ENCODE measurements at places on chromosomes 3 and 15.

DNA sequence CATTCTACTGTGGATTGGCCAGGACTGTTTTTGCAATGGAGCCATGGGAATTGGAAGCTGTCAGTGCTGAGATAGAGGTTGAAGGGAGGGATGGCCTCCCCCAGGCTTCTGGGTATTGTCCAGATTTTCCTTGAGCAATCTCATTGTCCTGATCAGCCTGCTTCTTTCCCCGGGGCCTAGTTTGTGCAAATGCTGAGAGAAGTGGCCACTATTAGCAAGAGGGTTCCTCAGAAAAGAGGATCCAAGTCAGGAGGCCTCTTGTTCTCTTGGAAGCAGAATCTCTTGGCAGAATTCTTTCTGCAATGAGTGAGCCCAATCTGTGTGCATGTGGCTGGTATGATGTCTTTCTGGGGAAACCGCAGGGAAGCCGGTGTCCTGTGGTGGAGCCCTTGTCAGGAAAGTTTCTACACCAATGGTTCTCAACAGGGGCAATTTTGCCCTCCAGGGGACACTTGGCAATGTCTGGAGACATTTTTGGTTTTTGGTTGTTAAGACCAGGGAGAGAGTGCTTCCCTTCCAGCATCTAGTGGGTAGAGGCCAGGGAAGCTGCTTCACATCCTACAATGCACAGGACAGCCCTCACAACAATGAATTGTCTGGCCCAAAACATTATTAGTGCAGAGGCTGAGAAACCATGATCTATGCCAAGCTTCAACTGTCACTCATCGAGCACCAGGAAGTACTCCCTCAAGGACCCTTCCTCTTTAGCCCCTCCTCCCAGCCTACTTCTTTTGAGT lies 2.0 kb downstream of the LIPC start:
- DNase-seq, result peak; percentile 11

GRCh38 chr15:84970843-84971242 lies 10.8 kb upstream of the PDE8A start:
- no peak for DNase-seq

GRCh38 chr15:33874156-33874555 lies 94.1 kb upstream of the CHRM5 start:
- no peak for DNase-seq

DNA sequence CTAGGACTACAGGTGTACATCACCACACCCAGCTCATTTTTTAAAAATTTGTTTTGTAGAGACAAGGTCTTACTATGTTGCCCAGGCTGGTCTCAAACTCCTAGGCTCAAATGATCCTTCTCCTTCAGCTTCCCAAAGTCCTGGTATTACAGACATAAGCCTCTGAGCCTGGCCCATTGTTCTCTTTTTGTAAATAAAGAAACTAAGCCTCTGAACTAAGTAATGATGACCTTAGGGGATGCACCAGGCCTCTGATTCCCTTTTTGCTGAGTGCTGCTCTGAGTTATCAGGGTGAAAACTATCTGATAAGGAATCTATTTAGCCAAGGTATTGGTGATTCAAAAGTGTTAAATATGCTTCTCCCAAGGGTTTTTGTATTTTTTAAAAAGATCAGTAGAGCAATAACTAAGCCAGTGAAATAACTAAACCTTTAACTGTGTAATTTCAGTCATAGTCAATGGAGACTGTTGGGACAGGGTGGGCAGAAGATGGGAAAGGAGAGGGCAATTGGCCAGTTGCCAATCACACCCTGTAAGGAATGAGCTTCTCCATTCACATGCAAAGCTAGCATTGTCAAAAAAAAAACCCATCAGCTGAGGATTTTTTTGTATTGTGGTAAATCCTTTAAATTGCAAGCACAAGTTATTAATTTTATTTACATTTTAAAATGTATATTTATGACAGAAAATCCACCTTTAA lies 194.8 kb upstream of the PFN2 start:
- DNase-seq, result no peak

- DNase-seq, result no peak
Observed at GRCh38 chr3:40737343-40737742, 212.6 kb downstream of the ZNF621 start.

- DNase-seq, result no peak
Observed at GRCh38 chr15:62165104-62165792, at the start of gene C2CD4B. Gene C2CD4B, minus strand, starts transcription at chr15:62165285. Its CDS starts 301 bp downstream, at chr15:62164984.

- no peak for DNase-seq
Observed at GRCh38 chr15:90231028-90232017, 2.4 kb downstream of the CIB1 start.

DNA sequence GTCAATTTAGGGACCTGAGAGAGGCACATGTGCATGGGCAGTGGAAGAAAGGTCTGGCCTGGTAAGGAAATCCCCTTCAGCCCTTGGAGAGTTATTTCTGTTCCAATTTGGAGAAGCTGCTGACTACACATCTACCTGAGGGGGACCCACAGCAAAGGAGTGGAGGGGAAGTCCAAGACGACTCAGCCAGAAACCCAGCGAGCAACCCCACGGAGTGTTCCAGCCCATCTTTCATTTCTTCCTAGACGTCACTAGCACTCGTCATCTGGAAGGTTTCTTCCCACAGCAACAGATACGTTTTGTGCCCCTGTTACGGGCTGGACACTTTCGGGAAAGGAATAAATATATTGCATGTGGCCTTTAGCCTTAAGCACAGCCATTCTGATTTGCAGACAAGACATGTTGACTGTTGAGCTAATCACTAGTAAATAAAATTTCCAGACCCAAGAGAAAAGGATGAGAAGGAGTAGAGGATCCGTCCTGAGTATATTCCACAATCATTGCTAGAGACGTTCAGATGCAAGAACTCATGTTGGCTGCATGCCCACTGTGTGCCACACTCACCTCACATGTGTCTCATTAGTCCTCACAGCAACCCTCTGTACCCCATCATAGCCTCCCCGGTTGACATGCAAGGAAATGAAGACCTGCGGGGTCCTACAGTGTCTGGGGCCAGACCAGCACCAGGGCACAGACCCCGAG lies 7.8 kb upstream of the FAM174B start:
- DNase-seq, result no peak

- no peak for DNase-seq
Observed at GRCh38 chr3:177057768-177058167, 139.5 kb downstream of the TBL1XR1 start.

DNA sequence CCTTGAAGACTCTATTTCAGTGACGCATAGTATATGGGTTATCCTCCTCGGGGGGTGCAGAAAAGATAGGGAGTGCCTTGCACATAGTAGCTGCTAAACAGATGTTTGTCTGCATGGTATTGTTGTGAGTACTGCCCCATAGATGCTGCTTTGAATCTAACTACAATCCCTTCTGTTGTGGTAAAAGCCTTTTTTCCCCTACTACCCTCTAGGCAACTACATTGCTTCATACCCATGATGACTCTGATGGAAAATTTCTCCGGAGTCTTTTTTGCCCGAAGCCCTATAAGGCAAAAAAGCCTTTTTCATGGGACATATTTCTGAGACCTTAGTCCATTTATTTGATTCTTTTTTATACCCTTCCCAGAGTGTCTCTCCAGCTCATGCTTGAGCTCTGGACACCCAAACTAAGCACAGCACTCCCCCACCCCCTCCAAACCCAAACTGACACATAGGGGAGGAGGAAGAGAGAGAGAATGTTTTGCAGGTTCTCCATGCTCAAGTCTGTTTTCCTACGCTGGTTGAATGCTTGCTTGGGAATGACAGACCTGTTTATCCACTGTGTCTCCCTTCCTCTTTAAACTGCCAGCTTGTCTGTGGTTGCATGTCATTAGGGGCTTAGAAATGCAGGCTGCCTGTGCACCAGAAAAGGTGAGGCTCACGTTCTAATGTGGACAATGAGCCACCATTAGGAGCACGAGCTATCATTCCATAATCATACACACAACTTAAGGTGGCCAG lies 52.9 kb downstream of the LRTM1 start:
- no peak for DNase-seq

- no peak for DNase-seq
Observed at GRCh38 chr15:23482228-23482627, 35.2 kb upstream of the GOLGA6L2 start.

- DNase-seq, result no peak
Observed at GRCh38 chr3:134081211-134081610, 51.5 kb upstream of the SLCO2A1 start.

DNA sequence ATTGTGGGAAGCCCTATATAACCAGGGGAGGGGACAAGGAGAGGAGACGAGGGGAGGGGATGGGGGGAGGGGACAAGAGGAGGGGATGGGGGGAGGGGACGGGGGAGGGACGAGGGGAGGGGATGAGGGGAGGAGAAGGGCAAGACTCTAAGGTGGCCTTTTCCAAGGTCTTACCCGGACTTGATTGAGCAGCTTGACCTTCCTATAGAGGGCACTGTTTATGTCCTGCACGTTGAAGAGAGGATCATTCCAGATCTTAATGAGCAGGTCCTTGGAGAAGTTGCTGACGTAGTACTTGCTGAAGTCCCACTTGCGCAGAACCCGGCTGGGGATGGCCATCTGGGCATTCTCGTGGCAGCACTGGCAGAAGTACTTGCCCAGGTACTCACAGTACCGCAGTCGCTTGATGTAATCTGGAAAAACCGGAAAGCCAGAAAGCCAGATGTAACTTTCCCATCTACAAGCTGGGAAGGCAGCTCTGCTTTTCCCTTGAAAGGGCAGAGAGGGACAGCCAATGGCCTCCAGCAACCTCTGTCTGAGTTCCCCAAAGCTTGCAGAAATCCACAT lies 55.7 kb downstream of the RUBCN start:
- peak; percentile 93 for DNase-seq

GRCh38 chr15:81298611-81299010 lies 25.3 kb downstream of the STARD5 start:
- no peak for DNase-seq

DNA sequence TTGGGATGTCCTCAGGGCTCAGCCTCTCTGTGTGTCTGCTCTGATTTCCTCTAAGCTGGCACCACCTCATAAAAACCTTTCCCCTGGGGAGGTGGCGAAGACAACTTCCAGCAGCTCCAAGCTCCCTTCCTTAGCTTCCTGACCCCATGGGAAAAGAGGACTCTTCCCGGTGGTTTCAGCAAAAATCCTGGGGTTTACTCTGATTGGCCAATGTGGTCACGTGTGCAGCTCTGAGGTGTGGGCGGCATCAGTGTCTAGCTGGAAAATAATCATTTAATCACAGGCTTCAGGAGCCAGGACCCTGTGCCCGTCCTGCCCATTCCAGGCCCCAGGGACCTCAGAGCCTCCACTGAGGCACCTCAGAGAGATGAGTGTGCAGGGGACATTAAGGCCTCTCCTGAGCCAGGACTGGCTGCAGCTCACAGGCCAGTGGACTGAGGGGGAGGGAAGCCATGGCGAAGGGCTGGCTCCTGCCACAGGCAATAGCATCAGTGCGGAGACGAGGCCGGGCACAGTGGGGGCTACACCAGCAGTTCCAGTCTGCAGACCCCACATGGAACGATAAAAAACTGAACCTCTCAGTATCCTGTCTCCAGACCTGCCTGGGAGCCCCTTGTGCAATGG lies 104.1 kb downstream of the TPRA1 start:
- DNase-seq, result no peak

DNA sequence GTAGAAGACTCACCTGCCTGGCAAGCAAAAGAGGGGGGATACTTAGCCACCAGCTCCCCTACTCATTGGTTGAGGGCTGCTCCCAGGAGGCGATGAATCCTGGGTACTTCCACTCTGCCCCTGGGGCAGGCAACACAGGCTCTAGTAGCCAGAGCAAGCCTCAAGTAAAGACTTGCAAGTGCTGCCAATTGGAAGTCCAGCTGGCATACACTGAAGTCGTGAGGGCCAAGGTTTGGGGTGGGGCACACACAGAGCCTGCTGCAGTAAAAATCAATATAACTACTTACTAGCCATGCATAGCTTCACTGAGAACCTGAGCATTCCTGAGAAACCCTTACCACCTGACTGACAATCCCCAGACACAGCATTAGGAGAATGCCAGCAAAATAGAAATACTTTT lies 123.0 kb upstream of the EIF1B start:
- no peak for DNase-seq

GRCh38 chr15:52717924-52718323 lies 38.7 kb upstream of the ATOSA start:
- no peak for DNase-seq

DNA sequence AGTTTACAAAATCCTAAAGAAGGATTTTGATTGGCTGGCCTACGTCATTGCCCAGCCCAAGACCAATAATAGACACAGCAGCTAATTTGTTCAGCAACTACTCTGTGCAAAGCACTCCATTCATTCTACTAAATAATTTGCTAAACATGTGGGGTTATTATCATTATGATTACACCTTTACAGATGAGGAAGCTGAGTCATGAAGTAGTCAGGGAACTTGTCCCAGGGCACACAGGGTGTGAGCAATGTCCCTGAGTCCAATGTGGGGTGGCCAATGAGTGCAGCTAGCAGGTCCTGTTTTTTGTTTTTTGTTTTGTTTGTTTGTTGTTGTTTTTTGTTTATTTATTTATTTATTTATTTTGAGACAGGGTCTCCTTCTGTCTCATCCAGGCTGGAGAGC lies 183.6 kb downstream of the ABHD5 start:
- no peak for DNase-seq

- DNase-seq, result no peak
Observed at GRCh38 chr15:74470631-74471395, 9.9 kb upstream of the UBL7 start.

- DNase-seq, result peak; percentile 68
Observed at GRCh38 chr3:159804726-159805410, 183.8 kb upstream of the IL12A start.

DNA sequence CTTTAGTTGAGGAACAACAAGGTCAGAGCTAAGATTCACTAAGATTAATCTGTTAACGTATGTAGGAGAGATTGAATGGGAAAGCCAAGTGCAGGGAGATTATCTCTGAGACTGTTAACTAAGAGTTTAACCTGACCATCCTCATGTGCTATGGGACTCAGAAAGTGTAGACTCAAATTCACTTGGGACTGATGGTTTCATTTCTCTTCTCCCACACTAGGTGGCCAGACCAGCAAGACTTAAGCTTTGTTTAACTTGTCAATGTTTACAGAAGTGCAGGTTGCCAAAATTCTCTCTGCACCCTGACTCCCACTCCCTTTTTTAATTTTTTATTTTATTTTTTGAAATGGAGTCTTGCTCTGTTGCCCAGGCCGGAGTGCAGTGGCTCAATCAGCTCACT lies 6.3 kb upstream of the HEXA start:
- peak; percentile 16 for DNase-seq

DNA sequence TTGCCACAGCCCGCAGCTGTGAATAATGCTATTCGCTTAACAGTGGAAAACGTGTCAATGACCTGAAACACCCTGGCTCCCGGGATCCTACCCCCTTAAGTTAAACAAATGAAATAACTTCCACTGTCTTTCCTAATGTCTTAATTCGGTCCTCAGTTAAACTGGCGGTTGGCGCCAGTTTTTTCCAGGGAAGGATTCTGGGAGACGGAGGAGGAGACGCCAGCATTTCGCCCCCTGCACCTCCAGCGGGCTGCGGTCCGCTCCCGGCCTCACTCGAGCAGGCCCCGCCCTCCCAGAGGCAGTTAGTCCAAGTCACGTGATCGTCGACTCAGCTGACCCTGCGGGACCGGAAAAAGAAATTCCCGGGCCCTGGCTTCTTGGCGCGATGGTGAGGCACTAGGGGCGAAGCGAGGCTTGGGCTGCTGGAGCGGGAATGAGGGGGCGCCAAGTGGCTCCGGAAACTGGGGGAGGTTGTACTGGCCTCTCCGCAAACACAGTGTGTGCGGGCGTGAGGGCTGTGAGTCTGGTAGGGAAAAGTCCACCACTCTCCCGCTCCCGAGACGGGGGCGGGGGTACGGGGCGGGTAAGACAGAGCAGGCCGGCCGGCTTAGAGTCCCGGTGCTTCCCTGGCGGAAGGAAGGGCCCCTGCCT lies at the start of gene COMMD4:
TSS of gene COMMD4 (plus strand) at position 359 of the 651 bp plus-strand sequence. CDS start at position 386, 27 bp downstream.
- peak; percentile 95 for DNase-seq

All from OCI-M1 (cell line).